ENCODE measurements at places on chromosomes 2 and 18.

DNA sequence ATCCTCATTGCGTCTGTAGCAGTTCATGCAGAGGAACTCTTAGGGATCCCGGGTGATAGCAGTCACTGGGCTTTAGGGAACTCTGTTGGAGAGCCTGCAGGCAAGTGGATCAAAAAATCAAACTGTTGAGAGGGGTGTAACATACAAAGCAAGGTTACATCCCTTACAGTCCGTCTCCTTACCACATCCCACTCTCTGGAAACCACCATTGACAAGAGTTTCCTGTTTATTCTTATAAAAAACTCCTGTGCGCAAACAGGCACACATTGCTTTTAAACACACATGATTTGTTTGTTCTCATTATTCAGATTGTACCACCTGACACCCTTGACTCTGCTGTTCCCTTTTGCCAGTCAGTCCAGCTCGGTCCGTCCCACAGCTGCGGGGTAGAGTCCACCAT, 137.7 kb downstream of the LTBP1 start:
- peaks cover 7% of the 10 kb centered on the region for H3K4me1 ChIP-seq
- no peak for DNase-seq
- no peak overlapping the region for H3K4me3 ChIP-seq
- no peaks in the 10 kb centered on the region for H3K27me3 ChIP-seq

DNA sequence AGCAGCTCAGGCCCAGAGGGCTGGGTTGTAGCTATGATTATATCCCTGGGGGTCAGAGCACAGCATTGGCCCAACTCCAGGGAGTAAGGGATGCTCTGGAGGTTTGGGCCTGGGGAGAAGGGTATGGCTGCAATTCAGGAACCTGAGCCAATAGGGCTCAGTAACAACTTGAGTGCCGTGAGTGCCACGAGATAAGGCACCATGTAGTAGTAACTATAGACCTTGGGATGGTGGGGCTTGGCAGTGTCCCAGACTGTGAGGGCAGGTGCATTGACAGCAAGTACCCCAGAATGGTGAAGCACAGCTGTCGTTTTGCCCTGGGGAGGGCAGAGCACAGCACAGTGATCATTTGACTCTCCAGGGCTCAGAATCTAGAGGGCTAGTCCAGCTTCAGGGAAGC, 45.1 kb upstream of the ZNF396 start:
- H3K27me3 ChIP-seq: no peaks in the 10 kb centered on the region
- no peak overlapping the region for H3K4me3 ChIP-seq
- H3K27ac ChIP-seq: no peak overlapping the region
- no peaks in the 10 kb centered on the region for H3K4me1 ChIP-seq
- DNase-seq: no peak
- no peaks in the 10 kb centered on the region for H3K36me3 ChIP-seq

DNA sequence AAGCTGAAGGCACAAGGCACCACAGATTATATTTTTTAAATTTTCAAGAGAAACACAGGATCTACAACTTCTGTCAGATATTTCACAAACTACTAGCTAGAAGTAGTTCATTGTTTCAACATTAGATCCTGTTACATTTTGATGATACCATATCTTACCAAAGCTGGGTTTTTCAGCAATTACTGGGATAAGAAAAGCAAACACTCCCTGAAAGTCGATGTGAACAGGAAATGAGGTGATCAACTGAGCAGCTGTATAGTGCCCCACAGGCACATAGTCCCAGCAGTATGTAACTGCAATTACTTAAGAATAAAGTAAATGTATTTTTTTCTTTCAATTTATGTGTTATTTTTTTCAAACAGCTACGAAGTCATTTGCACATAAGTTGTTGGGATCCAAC, 103.5 kb downstream of the DNER start:
- H3K27ac ChIP-seq: no peak overlapping the region
- H3K36me3 ChIP-seq: no peaks in the 10 kb centered on the region
- no peak for DNase-seq
- no peak overlapping the region for H3K4me3 ChIP-seq

DNA sequence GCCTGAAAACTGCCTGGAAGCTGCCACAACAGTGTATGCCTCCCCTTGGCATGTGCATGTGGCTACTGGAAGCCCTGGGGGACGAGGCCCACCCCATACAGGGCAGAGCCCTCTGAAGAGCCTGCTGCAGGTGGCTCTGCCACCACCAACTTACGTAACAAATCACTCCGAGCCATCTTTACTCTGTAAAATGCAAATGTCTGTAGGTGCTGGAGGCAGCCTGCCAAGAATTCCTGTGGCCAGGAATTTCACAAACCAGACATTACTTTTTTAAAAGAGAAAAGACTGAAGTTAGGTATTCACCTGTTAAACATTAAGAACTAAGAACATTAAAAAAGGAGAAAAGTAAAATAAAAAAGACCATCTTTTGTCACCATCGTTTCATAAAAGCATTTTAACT, 106.3 kb downstream of the GPR39 start:
- H3K36me3 ChIP-seq: no peaks in the 10 kb centered on the region
- H3K4me1 ChIP-seq: no peaks in the 10 kb centered on the region
- H3K27ac ChIP-seq: no peak overlapping the region
- no peak overlapping the region for H3K4me3 ChIP-seq
- DNase-seq: no peak

DNA sequence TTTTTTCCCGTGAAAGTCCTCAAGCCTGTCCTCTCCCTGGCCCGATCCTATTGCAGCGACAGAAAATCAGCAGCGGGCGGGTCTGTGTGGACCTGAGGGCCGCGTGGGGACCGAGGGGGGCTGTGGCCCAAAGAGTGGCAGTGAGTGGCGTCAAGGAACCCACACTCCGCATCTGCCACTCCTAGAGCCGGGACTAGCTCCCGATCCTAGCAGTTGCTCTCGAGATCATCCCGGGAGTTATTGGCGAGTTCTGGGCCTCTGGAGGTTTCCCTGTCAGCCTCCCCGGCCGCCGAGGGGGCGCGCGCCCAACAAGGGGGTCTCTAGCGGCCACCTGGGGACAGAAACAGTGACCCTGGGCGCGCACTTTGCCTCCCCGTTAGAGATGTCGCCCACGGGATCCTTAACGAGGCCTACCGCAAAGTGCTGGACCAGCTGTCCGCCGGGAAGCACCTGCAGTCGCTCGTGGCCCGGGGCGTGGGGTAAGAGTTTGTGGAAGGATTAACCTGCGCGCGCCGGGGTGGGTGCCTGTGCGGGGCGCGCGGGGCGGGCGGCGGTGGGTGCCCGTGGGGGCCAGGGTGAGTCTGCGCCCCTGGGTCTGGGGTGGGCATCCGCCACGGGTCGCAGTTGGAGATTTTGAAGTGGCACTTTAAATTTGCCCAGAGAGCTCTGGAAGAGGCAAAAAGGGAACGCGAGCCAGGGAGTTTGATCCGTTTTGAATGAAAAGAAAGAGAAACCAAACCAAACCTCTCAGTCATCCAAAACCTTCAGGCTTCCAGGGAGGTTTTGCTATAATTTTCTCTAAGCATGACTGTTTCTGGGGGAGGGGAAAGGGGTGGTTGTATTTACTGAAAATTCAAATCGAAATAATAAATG, 3.5 kb downstream of the ADCYAP1 start:
- H3K27ac ChIP-seq: no peak overlapping the region
- no peaks in the 10 kb centered on the region for H3K36me3 ChIP-seq
- peak; percentile 18 for DNase-seq
- H3K4me3 ChIP-seq: peak overlapping the region; percentile 50
- peaks cover 90% of the 10 kb centered on the region for H3K27me3 ChIP-seq

- no peak overlapping the region for H3K27ac ChIP-seq
- no peaks in the 10 kb centered on the region for H3K4me1 ChIP-seq
- DNase-seq: peak; percentile 5
- H3K27me3 ChIP-seq: no peaks in the 10 kb centered on the region
- no peaks in the 10 kb centered on the region for H3K36me3 ChIP-seq
- no peak overlapping the region for H3K4me3 ChIP-seq
Observed at GRCh38 chr2:50443868-50444630, 587.9 kb downstream of the NRXN1 start.

DNA sequence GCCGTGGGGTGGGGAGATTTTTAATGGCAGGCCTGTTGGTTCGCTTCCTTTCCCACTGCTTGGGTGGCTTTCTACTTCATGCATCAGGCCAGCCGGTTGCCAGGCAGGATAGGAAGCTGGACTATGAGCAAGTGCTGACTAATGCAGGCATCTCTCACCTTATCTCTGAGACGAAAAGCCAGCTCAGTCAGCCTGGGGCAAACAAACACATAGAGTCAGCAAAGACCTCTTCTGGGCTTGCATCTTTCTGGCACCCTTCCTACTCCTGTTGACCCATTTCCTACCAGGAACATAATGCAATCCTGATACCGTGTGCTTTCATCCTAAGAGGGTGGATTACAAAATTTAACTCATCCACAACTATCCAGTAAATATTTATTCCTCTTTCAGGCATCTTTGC, 416.6 kb upstream of the MEX3C start:
- DNase-seq: peak; percentile 50
- no peak overlapping the region for H3K27ac ChIP-seq
- no peaks in the 10 kb centered on the region for H3K36me3 ChIP-seq

DNA sequence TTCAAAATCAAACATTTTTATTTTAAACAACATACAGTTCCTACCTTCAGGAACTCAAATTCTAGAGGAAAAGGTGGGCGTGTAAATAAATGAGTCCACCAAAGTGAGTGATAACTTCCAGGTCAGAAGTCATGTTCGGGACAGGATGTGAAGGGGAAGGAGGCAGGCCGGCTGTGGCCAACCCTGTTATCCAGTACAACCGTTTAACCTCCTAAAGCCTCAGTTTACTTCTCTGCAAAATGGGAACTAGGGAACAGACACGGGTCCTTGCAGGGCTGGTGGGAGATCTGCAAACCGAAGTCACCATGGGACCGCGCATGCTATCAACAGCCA, 373 bp downstream of the EIPR1 start:
- peak overlapping the region; percentile 93 for H3K4me3 ChIP-seq
- 0 out of 2 replicates have a peak, but pooled peaks cover 4% of the 10 kb centered on the region for H3K36me3 ChIP-seq
- peak overlapping the region; percentile 79 for H3K27ac ChIP-seq
- peak; percentile 72 for DNase-seq
- H3K4me1 ChIP-seq: peaks cover 24% of the 10 kb centered on the region

DNA sequence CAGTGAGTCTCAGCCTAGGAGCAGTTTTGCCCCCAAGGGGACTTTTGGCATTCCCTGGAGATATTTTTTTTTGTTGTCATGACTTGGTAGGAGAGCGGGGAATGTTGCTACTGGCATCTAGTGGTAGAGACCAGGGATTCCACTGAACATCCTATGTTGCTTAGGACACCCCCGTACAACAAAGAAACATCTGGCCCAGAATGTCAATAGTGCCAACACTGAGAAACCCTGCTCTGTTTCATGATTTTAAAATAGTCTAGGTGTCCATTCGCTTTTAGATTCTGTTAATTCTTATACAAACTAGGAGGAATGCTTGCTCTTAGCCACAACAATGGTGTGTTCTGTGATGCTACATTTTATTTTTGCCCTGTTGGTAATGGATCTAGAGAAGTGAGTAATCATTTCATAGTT, 225.8 kb upstream of the SIX3 start:
- H3K36me3 ChIP-seq: no peaks in the 10 kb centered on the region
- peaks cover 15% of the 10 kb centered on the region for H3K4me1 ChIP-seq
- peak; percentile 82 for DNase-seq
- peak overlapping the region; percentile 13 for H3K4me3 ChIP-seq
- peak overlapping the region; percentile 53 for H3K27ac ChIP-seq

- no peaks in the 10 kb centered on the region for H3K27me3 ChIP-seq
- H3K4me3 ChIP-seq: no peak overlapping the region
- no peaks in the 10 kb centered on the region for H3K4me1 ChIP-seq
- H3K36me3 ChIP-seq: no peaks in the 10 kb centered on the region
- no peak for DNase-seq
Observed at GRCh38 chr2:103010751-103011150, 248.9 kb downstream of the TMEM182 start.

DNA sequence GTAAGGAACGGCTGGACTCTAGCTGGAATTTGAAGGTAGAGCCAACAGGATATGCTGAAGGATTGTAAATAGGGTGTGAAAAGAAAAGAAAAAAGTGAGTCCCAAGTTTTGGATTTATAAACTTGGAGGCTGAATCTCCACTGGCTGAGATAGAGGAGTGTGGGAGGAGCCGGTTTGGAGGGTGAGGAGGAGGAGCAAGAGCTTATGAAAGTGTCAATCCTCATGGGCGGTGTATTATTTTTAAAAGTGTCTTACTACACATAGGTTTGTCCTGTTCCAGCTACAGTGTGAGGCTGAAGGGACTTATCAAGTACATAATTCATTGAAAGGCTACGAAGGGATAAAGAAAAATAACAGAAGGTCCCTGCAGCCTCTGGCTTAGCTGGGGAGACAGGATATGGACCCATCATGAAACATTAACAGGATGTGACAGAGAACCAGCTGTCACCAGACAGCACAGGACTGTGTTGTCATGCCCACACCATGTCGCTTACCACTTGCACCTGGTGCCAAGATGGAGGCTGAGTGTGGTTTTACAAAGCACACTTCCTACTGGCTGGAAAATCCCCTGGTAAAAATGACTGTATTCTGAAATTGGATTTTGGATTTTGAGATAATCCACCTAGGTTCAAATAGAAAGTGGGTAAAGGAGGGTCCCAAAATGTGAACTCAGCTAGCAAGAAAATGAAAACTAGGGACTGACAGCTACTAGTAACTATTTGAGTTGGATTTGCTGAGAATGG, 2.5 kb upstream of the MREG start:
- H3K4me3 ChIP-seq: no peak overlapping the region
- no peaks in the 10 kb centered on the region for H3K27me3 ChIP-seq
- no peak for DNase-seq
- H3K4me1 ChIP-seq: 0 out of 2 replicates have a peak, but pooled peaks cover 6% of the 10 kb centered on the region
- no peaks in the 10 kb centered on the region for H3K36me3 ChIP-seq
- H3K27ac ChIP-seq: no peak overlapping the region

- no peak overlapping the region for H3K4me3 ChIP-seq
- no peaks in the 10 kb centered on the region for H3K4me1 ChIP-seq
- no peaks in the 10 kb centered on the region for H3K36me3 ChIP-seq
- no peak for DNase-seq
Observed at GRCh38 chr2:73701968-73702665, 35.0 kb downstream of the TPRKB start.

DNA sequence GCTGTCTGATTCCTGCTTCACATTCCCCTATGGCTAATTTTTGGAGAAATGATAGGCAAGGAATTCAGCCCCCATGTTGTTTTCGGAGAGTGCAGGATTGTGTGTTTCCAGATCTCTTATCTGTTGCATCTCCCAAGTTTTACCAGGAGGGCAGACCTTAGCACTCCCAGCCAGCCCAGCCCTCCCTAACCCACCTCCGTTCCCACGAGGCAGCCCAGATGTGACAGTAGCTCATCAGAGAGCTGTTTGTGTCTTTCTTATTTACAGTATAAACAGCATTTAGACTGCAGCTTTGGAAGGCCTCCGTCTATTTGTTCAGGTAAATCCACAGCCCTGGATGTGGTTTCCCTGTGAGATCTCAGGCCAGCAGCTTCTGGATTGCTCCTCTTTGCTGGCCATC, 91.6 kb downstream of the THNSL2 start:
- H3K4me1 ChIP-seq: 0 out of 2 replicates have a peak, but pooled peaks cover 5% of the 10 kb centered on the region
- H3K27me3 ChIP-seq: peaks cover 4% of the 10 kb centered on the region
- no peak overlapping the region for H3K27ac ChIP-seq
- H3K36me3 ChIP-seq: no peaks in the 10 kb centered on the region

GRCh38 chr18:41072946-41073345, 882.1 kb upstream of the PIK3C3 start:
- H3K4me1 ChIP-seq: 0 out of 2 replicates have a peak, but pooled peaks cover 4% of the 10 kb centered on the region
- H3K27ac ChIP-seq: no peak overlapping the region
- no peaks in the 10 kb centered on the region for H3K36me3 ChIP-seq

GRCh38 chr2:187982668-187983067, 309.0 kb upstream of the GULP1 start:
- no peak overlapping the region for H3K4me3 ChIP-seq
- H3K27ac ChIP-seq: no peak overlapping the region
- H3K4me1 ChIP-seq: peaks cover 19% of the 10 kb centered on the region

All from GM23248 (cell line).